Hematopoietic multipotent progenitor cell treated with erythropoietin and hydrocortisone succinate and interleukin-3 and kit ligand, for 6 days (in vitro differentiated cells): ENCODE measurements at places on chromosomes 2 and 18.
A peak's percentile ranks its signal among the peaks of the same experiment; 100 is the strongest.

- DNase-seq: no peak
Observed at GRCh38 chr2:5766561-5766960, 74.4 kb downstream of the SOX11 start.

DNA sequence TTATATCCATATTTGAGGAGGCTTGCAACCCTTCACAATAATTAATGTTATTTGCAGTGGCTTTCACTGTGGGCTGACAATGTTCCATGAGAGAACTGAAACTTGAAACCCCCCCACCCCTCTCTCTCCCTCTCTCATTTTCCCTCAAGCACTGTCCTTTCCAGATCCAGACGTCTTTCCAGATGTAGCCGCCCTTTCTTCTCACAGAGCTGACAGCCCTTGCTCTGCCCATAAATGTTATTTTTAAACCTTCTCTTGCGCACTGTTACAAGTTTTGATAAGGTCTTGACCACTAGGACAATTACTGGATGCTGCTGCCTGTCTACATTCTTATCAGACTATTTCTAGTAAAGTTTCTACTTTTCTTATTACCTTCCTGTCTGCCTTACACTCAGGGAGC lies 91.4 kb upstream of the LINC00305 start:
- no peak for DNase-seq

- peak; percentile 36 for DNase-seq
Observed at GRCh38 chr2:237558961-237559641, 7.3 kb upstream of the PRLH start.

DNA sequence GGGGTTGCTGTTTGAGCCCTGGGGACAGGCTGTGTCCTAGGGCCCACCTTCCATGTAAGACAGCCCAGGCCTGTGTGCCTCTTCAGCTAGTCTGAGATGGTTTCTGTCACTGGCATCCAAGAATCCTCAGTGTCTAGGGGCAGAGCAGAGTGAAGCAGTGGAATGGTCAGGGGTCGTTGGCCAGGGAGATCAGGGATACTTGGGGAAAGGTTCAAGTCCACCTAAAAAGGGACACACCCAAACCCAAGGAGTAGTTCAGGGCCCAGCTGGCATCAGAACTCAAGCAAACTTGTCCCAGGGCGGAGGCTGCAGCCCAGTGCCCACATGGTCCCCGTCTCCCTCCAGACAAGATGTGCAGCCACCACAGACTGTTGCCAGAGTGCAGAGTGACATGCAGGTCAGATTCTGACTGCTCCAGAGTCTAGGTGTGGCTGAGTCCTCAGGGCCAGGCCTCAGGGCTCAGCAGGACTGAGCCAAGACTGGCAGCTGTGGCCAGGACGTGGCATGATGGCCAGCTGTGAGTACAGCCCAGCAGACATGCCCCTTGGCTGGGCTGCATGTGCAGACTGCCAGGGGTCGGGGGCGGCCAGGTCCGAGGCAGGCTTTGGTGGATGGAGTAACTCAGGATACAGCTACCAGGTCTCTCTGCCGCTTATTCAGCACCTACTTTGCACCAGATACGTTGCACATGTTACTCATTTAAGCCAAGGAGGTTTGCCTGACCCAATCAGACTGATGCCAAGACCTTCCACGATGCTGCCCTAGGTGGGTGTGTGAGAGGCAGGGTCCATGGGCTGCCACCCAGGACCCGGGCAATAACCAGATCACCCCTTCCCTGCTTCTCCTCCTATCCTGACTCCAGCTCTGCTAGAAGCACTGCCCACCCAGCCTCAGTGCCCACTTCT lies 146.6 kb downstream of the SMAD7 start:
- no peak for DNase-seq

DNA sequence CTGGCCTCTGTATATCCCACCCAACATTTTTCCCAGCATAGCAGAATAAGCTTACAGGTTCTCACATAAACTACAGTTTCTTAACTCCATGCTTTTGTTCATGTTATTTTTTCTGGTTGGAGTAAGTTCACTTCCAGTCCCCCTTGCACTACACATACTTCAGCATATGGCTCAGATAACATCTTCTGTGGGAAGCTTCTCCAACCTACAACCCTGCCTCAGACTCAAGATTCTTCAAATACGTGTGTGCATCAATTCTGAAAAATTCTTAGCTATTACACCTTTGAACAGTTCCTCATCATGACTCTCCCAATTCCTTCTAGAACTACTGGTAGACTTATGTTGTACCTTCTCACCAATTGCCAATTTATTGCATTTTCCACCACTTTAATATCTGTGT lies 7.5 kb upstream of the CPLX4 start:
- DNase-seq: no peak

GRCh38 chr2:3427272-3427671 lies 47.8 kb downstream of the TRAPPC12 start:
- no peak for DNase-seq
